ENCODE measurements at places on chromosomes 2 and 18.
A peak's percentile ranks its signal among the peaks of the same experiment; 100 is the strongest.

DNA sequence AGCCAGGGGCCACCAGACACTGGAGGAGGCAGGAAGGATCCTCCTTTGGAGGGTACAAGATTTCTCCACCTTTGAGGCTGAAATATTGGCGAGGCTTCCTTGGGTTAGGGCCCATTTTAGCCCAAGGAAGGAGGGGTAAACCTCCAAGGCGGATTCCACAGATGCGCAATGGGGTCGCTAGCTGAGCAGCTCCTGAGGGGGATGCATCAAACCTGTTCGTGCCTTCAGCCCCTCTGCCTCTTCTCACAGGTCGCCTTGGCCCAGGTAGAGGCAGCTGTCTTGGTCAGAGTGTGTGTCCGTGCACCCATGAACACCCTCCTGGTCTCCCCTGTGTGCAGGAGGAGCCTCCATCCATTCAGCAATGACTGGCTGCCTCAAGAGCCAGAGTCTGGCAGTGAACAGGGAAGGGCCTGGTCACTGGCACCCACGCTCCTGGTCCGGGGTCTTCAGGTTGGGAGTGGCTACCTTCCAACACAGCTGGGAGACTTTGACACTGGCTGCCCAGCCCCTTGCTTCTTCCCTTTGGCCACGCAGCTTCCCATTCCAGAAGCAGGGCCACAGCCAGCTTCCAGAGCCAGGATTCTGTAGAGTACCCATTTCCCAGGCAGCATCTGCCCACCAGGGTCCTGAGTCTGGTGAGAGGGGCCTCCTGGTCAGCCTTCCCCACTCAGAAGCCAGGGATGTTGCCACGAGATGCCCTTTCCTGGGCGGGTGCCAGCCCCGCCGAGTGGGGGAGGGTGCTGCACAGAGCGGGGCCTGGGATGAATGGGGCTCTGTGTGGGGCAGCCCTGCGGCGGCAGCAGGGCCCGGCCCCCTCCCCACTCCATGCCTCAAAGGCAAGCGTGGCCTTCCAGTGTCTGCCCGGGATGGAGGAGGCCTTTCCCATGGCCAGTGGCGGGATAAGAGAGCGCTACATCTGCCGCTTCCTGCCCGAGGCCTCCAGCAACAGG lies 95.8 kb upstream of the GPC1 start:
- DNase-seq: no peak

- DNase-seq: no peak
These were observed 47.1 kb downstream of the PRKCE start for GRCh38 chr2:45698554-45698953.

GRCh38 chr2:121065239-121065638 lies 219.8 kb downstream of the TFCP2L1 start:
- no peak for DNase-seq

DNA sequence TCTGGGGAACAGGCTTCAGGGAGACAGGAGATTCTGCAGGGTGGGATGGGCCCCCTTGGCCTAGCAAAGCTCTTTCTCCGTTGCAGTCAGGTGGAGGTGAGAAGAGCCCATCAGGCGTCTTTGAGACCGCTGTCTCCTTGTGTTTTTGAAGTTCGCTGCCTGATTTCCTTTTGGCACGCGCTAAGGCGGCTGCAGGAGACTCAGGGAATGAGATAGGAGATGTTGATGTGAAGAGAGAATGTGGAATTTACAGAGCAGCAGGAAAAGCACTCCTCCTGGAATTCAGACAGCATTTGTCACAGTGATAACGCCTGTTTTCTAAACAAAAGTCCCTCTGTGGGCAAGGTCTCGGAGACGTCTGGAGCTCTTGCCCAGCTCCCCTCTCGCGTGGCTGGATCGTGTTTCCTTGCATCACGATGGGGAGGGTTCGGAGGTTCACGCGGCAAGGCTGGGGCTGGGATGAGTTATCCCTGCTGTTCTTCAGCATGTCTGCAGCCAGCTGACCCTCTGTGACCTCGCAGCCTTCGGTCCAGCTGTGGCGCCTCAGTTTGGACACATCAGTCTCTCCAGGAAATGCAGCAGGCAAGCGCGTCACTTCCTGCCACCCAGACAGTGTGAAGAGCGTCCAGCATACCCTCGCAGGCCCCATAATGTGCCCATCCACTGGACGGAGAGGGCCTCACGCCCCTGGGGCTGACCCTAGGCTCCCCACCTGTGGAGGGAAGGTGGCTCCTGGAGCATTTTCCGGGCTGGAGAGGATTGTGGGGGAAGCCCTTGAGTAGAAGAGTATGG lies 30.2 kb downstream of the GLI2 start:
- no peak for DNase-seq

DNA sequence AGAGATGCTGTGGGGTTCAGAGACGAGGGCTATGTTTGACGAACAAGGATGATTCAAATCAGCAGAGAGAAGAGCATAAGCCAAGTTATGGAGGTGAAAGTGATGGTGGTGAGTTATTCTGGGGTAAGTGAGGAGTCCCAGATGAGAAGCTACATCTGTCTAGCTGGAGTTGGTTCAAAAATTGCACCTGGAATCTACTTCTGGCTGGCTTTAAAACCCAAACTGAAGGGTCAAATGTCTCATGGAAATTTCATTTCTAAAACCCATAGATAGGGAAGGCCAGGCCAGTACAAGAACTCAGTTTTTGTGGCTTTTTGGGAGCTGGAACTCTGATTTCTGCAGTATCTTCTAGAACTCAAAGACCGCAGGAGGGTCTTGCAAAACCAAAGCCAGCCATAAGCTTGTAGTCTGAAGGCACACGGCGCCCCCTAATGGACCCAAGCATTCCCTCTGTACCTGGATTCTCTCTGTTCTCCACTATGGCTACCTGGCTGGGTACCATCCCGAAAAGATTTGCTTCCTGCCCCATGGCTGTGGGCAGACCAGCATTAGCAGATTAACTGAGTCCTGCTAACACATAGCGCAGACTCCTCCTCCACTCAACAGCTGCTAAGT lies 229.1 kb upstream of the SLC14A2 start:
- DNase-seq: no peak

GRCh38 chr2:105005181-105005951 lies 32.5 kb upstream of the MRPS9 start:
- DNase-seq: no peak

GRCh38 chr18:8659609-8660242 lies 45.6 kb upstream of the MTCL1 start:
- no peak for DNase-seq

- DNase-seq: no peak
These were observed 101.0 kb upstream of the CERS6 start for GRCh38 chr2:168355121-168355520.

DNA sequence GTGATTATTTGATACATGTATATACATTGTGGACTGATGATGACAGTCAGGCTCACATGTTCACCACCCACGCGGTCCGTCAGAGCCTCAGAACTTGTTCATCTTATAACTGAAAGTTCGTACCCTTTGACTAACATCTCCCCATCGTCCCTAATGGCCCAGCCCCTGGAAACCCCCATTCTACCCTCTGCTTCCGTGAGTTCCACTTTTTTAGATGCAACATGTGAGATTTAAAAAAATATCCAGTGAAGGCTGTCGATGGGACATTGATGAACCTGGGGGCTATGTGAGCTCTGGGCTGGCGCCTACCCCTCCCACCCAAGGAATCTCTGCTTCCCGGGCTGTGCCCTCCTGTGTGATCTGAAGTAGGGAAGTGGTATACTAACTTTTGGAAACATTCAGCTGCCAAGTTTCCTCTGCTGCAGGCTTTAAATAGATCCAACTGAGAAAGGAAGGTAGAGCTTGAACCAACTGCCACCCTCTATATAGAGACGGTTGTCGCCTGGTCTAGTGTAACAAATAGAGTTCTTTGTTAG lies 163.8 kb downstream of the FAM210A start:
- DNase-seq: peak; percentile 52

- DNase-seq: no peak
These were observed 432.4 kb upstream of the MYT1L start for GRCh38 chr2:2763351-2764000.

DNA sequence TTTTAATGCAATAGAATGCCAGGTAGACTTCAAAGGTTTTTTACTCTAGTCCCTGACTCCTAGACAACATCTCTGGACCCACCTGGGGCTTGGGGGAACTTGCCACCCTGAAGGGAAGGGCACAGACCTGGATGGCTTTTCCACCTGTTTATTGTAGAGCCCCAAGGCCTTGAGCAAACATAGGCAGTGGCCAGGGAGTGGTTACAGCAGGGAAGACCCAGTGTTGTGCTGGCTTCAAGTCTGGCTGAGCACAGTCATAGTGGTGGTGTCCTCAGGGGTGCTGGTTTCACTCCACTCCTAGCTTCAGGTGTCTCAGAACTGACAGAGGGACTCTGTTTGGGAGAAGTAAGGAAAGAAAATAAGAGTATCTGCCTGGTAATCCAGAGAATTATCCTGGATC lies 5.5 kb upstream of the SRD5A2 start:
- DNase-seq: no peak

- no peak for DNase-seq
These were observed 125.2 kb downstream of the UBE2E3 start for GRCh38 chr2:181105562-181105961.

DNA sequence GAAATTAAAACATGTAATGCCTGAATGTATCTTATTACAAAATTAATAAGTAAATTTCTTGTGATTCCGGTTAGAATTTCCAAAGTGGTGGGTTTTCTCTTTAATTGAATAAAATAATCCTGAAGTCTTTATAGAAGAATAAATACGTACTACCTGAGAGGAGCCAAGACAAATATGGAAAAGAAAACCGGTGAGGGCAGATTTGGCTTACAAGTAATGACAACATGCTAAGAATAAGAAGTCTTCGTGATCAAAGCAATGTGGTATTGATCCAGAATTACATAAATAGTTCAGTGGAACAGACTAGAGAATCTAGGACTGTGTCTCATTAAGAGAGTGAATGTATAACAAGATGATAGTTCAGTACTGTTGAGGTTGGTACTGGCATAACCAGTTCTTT lies 167.5 kb downstream of the NEDD4L start:
- DNase-seq: no peak

GRCh38 chr2:185738679-185739472 lies at the start of gene FSIP2:
TSS of gene FSIP2 (plus strand) at chr2:185738804. CDS start at chr2:185738895, 91 bp downstream.
- DNase-seq: no peak

DNA sequence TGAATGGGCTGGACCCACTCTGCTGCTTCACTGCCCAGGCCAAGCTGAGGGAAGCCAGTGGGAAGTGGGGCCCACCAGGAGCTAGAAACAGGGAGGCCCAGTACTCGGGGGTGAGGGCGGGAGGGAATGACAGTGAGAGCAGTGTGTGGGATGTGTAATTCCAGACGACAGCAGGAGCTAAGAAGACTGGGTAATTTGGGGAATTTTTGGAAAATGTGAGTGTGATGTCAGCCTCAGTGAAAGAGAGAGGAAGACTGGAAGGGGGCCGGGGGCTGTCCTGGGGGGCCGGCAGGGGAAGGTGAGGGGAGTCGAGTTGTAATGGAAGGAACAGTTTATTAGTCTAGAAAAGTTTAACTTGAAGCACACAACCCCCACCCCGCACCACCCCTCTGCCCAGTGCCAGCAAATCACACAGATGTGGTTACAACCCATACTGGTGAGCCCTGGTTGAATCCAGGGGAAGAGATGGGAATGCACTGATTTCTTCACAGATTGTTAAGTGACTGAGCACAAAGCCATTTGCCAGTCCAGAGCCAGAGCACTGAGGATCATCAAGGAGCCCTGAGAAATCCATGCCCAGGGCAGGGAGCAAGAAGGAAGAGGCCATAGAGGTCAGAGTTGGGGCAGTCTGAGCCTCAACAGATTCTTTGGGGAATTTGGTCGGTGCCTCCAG lies 76.7 kb upstream of the PKDCC start:
- no peak for DNase-seq

DNA sequence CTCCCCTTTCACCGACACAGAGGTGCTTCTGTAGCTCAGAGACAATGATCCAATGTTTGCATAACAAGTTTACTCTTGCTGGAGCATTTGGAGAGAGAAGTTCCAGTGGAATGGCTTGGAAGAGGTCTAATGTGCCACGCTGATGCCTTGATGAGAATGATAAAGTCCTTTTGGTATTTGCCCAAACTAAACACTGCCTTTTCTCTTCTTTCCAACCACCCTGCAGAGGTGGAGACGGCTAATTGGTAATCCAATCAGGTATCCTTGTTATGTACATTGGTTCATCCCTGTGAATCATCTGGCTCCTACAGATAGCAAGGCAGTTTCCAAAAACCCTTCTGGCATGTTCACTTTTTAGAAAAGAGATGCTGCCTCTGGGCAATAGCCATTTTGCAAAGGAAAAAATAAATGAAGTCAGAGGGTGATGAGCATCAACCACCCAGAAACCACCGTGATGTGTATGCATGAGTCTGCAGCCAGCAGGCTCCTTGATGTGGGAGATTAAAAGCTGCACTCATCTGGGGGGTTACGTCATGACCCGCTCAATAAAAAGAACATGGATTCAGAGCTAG lies 40.6 kb downstream of the KIAA2012 start:
- DNase-seq: no peak

GRCh38 chr2:68292108-68292710 lies 27.5 kb downstream of the CNRIP1 start:
- no peak for DNase-seq

Data from activated CD8-positive, alpha-beta memory T cell treated with anti-CD3 and anti-CD28 coated beads for 4 hours (primary cell).